Activated naive CD4-positive, alpha-beta T cell treated with anti-CD3 and anti-CD28 coated beads for 36 hours (primary cell): ENCODE measurements at places on chromosomes 11 and 22. TPM values are rescaled to one million over a fixed set of nuclear protein-coding genes. Genes with fewer than 3 reads are reported as not detected.

- no peak for DNase-seq
These were observed 22.5 kb upstream of the MPPED1 start for GRCh38 chr22:43389227-43389836.

MUC15 gene
- not detected for total RNA-seq

GRCh38 chr11:102831489-102832440, 11.6 kb downstream of the MMP3 start:
- peak; percentile 54 for DNase-seq

JAML gene
- total RNA-seq: 67.5 TPM

DNA sequence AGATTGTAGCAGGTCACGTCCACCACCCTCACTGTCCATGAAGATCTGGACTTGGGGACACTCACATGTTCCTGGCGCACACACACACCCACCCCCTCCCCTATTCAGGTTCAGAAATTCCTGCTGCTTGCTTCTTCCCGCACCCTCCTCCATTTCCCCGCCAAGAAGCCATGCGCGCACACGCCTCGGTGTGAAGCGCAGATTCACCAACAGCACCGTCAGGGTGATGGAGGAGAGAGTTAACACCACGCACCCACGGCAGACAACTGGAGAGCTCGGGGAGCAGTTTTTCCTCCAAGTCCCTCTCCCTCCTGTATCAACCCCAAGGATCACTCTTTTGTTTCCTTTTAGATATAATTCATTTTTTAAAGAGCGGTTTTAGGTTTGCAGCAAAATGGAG, 113.4 kb downstream of the BCR start:
- no peak for DNase-seq
